Esophagus mucosa (tissue), 1 donor: ENCODE measurements at places on chromosomes 6 and 20. TPM values are rescaled to one million over a fixed set of nuclear protein-coding genes. Genes with fewer than 3 reads are reported as not detected.

The SPATS1 gene
- total RNA-seq, result not detected

The GTSF1L gene
- not detected for total RNA-seq

The MYBL2 gene
- total RNA-seq, result 17.1 TPM

The OR12D3 gene
- not detected for total RNA-seq

The COL19A1 gene
- 0.04 TPM for total RNA-seq

The C2 gene
- 2.9 TPM for total RNA-seq

The PRDM1 gene
- total RNA-seq, result 94.1 TPM

The CD93 gene
- 7.9 TPM for total RNA-seq

The RAB32 gene
- 5.7 TPM for total RNA-seq

The TGM3 gene
- total RNA-seq, result 1,379 TPM

The CLVS2 gene
- total RNA-seq, result not detected

The TFAP2D gene
- total RNA-seq, result not detected

The HIVEP2 gene
- 12.2 TPM for total RNA-seq

The SLC22A16 gene
- not detected for total RNA-seq

The PRR18 gene
- total RNA-seq, result 0.04 TPM

The FOXC1 gene
- 6.5 TPM for total RNA-seq

The FOXP4 gene
- 12.0 TPM for total RNA-seq

The CPNE1 gene
- 130 TPM for total RNA-seq
